Mucosa of gallbladder (tissue), 1 donor: ENCODE measurements at places on chromosomes 11 and 22. TPM values are rescaled to one million over a fixed set of nuclear protein-coding genes. Genes with fewer than 3 reads are reported as not detected.

The SYT12 gene
- total RNA-seq = 0.58 TPM

The OR5A1 gene
- not detected for total RNA-seq

The RABL2B gene
- total RNA-seq = 38.3 TPM

The NAALAD2 gene
- 0.95 TPM for total RNA-seq

- no peak for DNase-seq
Observed at GRCh38 chr11:3929649-3930048, 74.2 kb downstream of the STIM1 start.

DNA sequence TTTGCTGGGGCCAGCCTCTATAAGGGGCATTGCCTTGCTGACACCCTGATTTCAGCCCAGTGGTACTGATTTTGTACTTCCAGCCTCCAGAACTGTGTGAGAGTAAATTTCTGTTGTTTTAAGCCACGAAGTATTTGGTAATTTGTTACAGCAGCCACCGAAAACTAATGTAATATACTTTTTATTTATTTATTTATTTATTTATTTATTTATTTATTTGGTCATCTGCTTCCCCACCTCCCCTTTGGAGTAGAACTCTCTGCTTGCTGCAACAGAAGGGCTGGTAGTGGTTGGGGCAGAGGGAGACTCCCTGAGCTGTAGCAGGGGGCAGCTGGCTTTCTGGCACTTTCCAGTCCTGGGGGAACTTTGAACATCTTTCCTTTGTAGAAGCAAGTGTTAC, 128.4 kb upstream of the RAG2 start:
- no peak for DNase-seq

DNA sequence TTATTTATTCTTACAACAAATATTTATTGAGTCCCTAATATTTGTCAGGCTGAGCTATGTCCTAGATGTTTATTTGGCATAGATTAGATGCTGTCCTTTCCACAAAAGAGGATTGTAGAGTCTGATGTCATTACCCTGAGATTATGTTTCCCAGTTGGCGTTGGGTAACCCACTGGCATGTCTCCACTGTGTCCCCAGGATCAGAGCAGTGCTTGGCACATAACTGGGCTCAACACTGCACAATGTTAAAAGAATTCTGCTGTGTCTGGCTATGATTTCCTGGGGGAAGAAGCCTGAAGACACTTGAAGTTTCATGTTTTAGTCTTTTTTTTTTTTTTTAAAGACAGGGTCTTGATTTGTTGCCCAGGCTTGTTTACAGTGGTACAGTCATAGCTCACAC, 4.0 kb downstream of the RCN1 start:
- no peak for DNase-seq

The SHANK2 gene
- total RNA-seq = 18.0 TPM

DNA sequence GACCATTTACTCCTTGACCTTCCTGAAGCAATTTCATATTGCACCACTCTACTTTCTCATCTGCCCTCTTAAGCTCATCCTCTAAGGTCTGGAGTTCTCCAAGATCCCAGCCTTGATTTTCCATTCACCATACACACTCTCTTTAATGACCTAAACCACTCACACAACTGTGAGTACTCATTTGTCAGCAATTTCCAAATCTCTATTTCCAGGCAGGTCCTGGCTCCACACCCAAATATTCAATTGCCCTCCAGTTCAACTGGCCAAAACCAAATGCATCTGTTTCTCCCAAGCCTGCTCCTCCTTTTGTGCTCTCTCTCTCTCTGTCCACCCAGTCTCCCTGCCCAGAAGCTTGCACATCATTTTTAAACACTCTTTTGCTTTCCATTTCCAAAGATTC, 39.6 kb downstream of the NEU3 start:
- no peak for DNase-seq

The STK33 gene
- total RNA-seq = 14.2 TPM

DNA sequence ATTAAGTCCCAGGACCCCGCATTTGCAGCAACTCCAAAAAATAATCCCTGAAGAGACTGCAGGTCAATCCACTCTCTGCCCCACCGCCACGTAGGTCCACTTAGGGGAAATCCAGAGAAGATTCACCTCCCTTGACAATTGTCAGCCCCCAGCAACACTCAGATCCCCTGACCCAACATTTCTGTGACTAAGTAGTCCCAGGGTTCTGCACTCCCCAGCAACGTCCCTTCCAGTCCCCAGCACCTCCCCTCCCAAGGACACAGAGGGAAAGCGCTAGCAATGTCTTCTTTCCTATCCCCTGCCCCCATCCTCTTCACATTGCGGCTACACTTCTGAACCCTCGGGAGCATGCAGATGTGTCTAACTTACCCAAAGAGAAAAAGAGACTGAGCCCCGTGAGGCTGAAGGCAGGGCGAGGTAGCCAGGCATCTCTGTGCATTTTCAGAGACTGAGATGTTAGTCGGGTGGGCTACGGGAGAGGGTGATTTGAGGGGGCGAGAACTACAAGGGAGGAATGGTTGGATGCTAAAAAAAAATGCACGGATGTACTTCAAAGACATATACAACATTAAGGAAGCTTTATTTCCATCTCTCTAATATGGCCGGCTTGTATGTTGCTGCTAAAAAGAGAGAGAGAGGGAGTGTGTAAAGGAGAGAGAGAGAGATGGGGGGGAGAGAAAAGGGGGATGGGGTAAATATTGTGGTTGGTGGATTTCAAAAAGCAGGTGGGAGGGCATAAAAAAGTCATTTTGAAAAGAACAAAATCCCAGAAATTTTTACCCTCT, at the start of gene SCN2B:
SCN2B (minus strand) TSS at position 647 of the 785 bp plus-strand sequence; CDS start at position 439, 208 bp downstream.
- DNase-seq = no peak
